Activated effector memory CD4-positive, alpha-beta T cell treated with anti-CD3 and anti-CD28 coated beads, Interleukin-2, amount 50 U/mL, for 16 hours (primary cell): ENCODE measurements at places on chromosomes 3 and 15.
A peak's percentile ranks its signal among the peaks of the same experiment; 100 is the strongest.

DNA sequence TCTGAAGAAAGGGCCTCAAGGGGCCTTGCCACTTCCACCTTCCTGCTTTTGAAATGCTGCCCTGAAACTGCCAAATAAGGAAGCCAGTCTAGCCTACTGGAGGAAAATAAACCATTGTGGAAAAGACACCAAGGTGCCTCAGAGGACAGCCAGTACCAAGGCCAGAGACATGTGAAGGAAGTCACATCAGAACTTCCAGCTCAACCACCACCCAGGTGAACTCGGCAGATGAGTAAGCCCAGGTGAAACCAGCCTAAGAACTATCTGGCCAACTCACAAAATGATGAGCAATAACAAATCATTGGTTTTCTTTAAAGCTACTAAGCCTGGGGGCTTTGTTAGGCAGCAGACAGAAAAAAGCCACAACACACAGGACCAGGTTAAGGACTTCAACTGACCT, 103.0 kb downstream of the MAGI1 start:
- DNase-seq = no peak

DNA sequence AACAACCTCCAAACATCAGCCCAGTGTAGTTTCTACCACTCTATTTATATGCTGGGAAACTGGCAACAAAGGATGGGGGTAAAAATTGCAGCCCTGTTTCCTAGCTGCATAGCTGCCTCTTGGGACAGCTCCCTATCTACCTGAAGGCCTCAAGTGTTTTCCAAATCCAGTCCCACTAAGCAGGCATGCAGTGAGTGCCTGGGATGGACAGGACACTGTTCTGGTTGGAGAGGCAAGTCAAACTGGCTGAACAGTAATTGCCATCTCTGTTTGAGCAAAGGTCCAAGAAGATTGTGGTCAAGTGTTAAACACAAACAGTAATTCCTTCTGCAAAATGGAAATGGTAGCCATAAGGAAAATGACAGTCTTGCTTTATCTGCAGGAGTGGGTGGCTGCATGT, 125.4 kb downstream of the FMN1 start:
- no peak for DNase-seq

DNA sequence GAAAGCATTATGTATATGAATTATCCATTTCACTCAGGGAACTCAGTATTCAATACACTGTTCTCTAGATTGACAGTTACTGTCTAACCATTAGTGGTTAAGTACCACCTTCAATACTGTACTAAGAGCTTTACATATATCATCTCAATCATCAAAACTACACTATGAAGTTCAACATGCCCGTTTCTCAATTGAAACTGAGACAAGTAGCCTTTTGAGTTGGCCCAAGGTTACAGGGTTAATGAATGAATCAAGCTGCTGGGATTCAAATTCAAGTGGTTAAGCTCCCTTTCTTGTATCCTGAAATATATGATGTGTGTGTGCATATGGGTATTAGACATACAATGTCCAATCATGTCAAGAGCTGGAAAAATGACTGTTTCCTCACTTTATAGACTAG, 5.8 kb downstream of the TASOR start:
- DNase-seq = no peak

- DNase-seq = no peak
Measured at GRCh38 chr3:139313921-139314320, 29.9 kb upstream of the MRPS22 start.

GRCh38 chr3:189303584-189303983, 131.8 kb downstream of the TPRG1 start:
- no peak for DNase-seq

- no peak for DNase-seq
Measured at GRCh38 chr15:39976291-39977274, 42.7 kb downstream of the EIF2AK4 start.

GRCh38 chr3:136928240-136928639, 29.5 kb upstream of the IL20RB start:
- DNase-seq = no peak

DNA sequence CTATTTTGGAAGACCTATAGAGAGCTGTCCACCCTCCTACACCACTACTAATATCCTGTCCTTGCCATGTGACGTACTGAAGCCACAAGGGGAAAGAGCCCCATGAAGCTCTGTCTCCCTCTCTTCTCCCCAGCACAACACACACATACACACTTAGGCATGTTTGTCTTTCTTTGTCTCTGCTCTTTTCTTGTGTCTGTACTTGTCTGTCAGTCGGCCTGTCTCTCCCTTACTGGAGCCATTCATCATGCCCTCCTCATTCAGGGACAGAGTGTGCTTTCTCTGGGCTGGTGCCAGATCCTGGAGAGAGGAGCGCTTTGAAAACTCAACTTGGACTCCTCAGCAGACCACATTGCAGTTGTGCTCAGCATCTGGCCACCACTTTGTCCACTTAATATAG, 47.6 kb downstream of the PSMD6 start:
- no peak for DNase-seq

- no peak for DNase-seq
Measured at GRCh38 chr3:181943285-181943684, 231.6 kb downstream of the SOX2 start.

GRCh38 chr3:31291818-31292217, 240.9 kb upstream of the STT3B start:
- DNase-seq = no peak

DNA sequence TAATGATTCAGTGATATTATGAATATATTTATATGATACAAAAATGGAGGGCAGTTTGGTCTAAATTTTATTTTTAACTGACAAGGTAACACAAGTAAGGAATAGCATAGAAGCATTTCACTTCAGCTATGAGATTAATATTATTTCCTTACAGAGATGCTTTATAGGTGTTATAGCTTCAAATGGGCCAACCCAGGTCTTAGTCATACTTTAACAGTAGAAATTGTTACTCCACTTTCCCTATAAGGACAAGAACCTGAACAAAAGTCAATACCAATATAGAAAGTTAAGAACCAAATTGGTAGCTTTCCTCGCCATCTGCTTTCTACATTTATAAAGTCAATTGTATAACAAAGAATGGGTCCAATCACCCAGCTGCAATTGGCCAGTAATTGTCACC, 570.6 kb downstream of the FOXP1 start:
- DNase-seq = no peak

GRCh38 chr3:136751316-136752171, 634 bp downstream of the STAG1 start:
- peak; percentile 88 for DNase-seq

DNA sequence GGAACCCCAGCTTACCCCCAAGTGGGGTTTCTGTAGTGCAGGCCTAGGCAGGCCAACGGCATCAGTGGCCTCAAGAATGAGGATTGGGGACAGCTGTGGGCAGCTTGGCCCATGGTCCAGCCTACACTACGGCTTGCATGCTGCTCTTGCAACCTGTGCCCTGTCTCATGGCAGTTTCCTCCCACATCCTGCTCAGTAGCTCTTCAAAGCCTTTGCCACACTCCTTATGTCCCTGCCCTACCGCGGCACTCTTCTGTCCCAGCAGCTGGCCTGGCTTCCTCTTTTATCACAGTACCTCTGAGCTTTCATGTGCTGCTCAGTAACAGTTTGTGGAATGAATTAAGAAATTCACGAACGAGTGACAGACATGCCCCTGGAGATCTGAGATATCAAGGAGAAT, 431.0 kb downstream of the EPHB1 start:
- DNase-seq = no peak

DNA sequence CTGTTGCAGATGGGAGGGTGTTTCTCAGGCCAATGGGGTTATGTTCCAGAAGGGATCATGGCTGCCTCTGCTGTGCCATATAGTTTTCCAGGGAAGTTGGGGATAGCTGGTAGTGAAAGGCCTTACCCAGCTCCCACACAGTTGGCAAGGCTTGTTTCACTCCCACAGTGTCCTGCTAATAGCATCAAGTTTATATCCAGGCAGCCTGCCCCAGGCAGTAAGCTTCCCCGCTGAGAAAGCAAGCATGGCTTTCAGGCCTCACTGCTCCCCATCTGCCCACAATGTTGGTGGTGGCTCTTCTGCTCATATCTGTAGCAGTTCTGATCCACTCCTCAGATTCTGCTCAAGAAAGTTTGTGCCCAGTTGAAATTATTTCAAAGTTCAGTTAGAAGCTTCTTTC, 50.9 kb upstream of the DCBLD2 start:
- no peak for DNase-seq

DNA sequence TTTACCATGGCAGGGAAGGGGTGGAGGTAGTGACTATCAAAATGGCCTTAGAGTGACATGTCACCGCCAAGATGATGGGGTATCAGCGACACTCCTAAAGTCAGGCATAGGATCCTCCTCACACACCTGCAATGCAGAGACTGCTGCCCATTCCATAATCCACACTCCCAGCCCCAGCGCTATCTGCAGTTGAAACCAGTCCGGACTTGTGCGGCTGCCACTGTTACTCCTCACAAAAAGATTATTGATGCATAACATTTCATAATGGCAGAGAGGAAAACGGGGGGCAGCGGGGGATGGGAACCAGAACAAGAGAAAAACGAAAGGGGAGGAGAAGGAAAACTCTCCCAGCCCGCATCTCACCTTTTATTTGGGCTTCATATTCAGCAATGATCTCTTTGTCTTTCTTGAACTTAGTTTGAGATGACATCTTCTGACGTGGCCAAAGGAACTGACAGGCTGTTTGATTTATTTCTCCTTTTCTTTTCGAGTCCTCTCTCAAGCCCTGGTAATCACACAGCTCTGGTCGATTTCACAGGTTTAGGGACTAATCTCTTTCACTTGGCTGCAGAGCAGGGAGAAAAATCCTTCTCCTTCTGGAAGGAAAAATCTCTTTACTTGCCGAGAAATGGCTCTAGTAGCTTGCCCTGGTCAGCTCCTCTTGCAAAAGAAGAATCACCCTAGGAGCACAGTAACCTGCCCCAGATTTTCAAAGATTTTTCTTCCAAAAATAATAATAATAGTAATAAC, 749 bp downstream of the SRGAP3 start:
- DNase-seq = no peak

- no peak for DNase-seq
Measured at GRCh38 chr3:120174811-120175539, 80.7 kb upstream of the GSK3B start.

- DNase-seq = no peak
Measured at GRCh38 chr15:82781349-82781748, 24.5 kb downstream of the FSD2 start.

GRCh38 chr3:156133076-156133475, 12.7 kb downstream of the KCNAB1 start:
- DNase-seq = no peak

DNA sequence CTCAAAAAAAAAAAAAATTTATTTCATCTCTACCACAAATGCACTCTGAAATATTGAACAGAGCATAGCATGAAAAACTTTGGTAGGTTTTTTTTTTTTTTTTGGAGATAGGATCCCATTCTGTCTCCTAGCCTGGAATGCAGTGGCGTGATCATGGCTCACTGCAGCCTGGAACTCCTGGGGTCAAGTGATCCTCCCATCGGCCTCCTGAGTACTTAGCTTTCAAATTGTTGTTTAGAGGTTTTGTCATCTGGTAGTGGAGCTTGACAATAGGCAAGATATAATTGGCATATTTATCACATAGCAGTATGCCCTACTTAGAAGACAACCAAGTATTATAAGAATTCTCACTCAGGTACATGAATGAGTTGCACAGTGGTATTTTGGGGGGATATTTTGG, 234.2 kb upstream of the ST8SIA2 start:
- no peak for DNase-seq

- no peak for DNase-seq
Measured at GRCh38 chr3:11778248-11778647, 68.4 kb downstream of the TAMM41 start.

DNA sequence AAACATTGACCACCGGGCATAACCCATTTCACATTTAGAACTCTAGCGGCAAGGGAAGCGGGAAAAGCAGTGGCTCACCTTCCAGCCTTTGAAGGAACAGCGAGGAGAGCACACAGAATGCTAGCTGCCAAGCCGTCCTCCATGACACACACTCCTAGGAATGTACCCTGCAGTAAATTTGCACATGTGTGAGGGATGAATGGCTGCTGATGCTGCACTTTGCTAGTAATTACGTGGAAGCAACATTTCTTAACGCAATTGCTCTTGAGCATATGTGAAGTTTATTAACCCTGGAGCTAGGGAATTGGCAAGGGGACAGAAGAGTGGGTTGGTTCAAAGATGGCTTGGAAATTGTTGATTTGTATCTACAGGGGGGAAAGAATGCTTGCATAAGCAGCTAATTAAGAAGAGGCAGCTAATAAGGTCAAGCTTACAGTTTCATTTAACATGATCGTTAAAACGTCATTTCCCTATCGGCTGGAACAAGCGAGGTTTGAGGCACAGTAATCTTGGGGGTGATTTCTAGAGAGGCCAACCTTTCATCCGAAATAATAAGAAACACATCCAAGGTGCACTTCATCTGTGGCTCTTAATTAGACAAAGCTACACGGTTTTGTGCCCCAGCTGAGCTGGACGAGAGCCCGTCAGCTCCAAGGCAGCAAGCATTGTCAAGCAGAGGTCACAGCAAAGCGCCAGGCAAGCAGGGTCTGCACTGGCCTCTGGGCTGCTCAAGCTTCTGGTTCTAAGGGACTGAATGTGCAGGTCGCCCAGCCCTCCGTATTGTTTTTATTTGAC, 123.4 kb downstream of the CHSY1 start:
- DNase-seq = no peak

DNA sequence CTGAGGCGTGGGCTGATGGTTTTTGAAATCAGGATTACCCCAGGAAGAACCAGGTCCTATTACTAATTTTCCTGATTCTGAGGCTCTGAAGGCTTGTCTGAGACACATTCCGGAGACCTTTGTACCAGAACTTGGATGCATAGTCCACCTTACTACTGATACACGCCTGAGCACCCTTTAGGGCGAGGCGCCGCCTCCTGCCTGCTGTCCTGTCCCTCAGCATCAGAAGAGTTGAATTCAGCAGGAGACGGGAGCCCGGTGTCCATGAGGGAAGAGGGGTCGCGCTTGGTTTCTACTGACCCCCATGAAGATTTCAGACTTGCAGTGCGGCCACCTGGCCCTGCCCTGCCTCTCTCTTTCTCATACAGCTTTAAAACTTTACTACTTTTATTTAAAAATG, 49.9 kb downstream of the KLF13 start:
- no peak for DNase-seq

DNA sequence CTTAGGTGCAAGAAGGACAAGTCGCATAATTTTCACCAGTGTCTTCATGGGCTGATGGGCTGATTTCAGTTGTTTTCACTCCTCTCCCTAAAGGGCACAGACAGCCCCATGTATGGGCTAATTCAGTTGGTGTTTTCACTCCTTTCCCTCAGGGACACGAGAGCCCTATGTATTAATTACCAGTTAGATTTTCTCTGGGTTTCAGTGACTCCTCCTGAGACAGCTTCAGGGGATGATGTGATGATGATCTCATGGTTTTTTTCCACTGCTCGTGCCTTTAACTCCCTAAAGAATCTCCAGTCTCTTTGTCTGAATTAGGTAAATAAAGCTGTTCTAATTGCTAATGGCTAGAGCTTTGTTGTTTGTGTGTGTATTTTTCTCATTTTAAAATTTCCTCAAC, 9.9 kb downstream of the RAMAC start:
- no peak for DNase-seq

DNA sequence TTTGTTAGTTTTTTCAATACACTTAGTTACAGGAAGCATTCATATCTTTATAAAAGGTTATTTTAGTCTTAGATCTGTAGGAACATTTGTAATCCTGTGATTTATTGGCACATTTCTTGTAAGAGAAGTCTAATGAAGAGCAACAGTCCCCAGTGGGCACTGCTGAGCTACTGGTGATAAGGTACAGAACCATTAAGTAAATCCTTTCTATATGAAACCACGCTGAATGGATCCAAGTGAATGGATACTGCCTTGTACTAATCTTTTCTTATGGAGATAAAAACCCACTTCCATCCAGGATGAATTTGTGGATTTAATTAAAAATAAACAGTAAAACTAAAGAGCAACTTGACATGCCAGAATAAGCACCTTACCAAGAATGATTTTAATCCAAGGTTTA, 64.0 kb downstream of the SHQ1 start:
- no peak for DNase-seq

- peak; percentile 71 for DNase-seq
Measured at GRCh38 chr3:109532257-109533216, 195.2 kb upstream of the DPPA4 start.
